ENCODE measurements at places on chromosomes 3 and 15. TPM values are rescaled to one million over a fixed set of nuclear protein-coding genes. Genes with fewer than 3 reads are reported as not detected.
A peak's percentile ranks its signal among the peaks of the same experiment; 100 is the strongest.

GRCh38 chr3:122077293-122078234 is 22.4 kb downstream of the CD86 start:
- H3K4me3 ChIP-seq = no peak overlapping the region
- no peaks in the 10 kb centered on the region for H3K36me3 ChIP-seq
- no peak overlapping the region for H3K27ac ChIP-seq
- no peak for DNase-seq
- peaks cover 3% of the 10 kb centered on the region for H3K27me3 ChIP-seq

- peaks cover 4% of the 10 kb centered on the region for H3K36me3 ChIP-seq
- DNase-seq = no peak
- no peak overlapping the region for H3K27ac ChIP-seq
- peaks cover under 1% of the 10 kb centered on the region for H3K27me3 ChIP-seq
- H3K4me1 ChIP-seq = peaks cover 8% of the 10 kb centered on the region
Observed at GRCh38 chr3:39434574-39434973, 28.1 kb downstream of the RPSA start.

PATL2 gene
- 0.69 TPM for total RNA-seq

GOLGA6D gene
- total RNA-seq = 1.2 TPM

DNA sequence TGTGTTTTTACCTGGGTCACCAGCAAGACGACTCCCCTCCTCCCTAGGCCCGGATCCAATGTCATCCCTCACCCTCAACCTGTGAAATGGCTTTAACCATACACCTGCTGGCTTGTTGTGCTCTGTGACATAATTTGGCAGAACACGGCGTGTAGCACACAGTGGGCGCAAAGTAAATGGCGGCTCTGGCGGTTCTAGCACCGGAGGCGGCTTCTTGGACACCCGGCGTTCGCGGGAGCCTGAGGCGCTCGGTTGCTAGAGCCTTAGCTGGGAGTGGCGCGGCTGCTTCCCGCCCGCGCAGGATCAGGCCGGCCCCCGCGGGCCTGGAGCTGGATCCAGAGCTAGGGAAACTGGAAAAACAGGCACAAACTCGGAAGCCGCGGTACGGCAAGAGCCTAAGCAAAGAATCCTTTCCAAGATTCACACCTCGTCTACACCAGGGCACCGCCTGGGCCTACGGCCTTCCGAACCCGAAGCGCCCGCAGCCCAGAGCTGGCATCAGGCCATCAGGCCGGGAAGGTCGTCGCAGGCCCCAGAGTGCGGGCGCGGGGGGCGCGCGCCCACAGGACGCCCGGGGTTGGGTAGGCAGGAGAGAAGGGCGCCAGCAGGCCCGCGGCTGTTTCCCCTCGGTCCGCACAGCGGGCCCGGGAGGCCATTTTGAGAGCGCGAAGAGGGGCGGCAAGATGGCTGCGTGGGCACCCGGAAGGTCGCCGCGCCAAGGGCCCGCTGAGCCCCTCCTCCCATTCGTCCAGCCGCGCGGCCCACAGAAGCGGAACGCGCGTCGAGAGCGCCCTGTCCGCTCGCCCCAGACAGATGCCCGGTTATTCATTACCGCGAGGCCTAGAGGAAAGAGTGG is 43.9 kb upstream of the POLG start:
- H3K4me1 ChIP-seq = no peaks in the 10 kb centered on the region
- no peak overlapping the region for H3K27ac ChIP-seq
- no peaks in the 10 kb centered on the region for H3K36me3 ChIP-seq
- H3K27me3 ChIP-seq = peaks cover 43% of the 10 kb centered on the region
- no peak for DNase-seq

GRCh38 chr15:50341616-50342136 is 13.3 kb downstream of the GABPB1 start:
- H3K27me3 ChIP-seq = no peaks in the 10 kb centered on the region
- no peak for DNase-seq
- no peak overlapping the region for H3K4me3 ChIP-seq
- H3K27ac ChIP-seq = no peak overlapping the region
- H3K36me3 ChIP-seq = peaks cover 3% of the 10 kb centered on the region
- H3K4me1 ChIP-seq = no peaks in the 10 kb centered on the region

- H3K4me1 ChIP-seq = peaks cover 3% of the 10 kb centered on the region
- H3K36me3 ChIP-seq = no peaks in the 10 kb centered on the region
- H3K27ac ChIP-seq = no peak overlapping the region
- H3K4me3 ChIP-seq = no peak overlapping the region
- no peak for DNase-seq
- no peaks in the 10 kb centered on the region for H3K27me3 ChIP-seq
Observed at GRCh38 chr3:114380233-114380651, 86.4 kb downstream of the TIGIT start.

CPNE9 gene
- 0.31 TPM for total RNA-seq

GRCh38 chr3:109480014-109480413 is 142.7 kb upstream of the DPPA4 start:
- no peaks in the 10 kb centered on the region for H3K27me3 ChIP-seq
- no peak overlapping the region for H3K4me3 ChIP-seq
- no peaks in the 10 kb centered on the region for H3K36me3 ChIP-seq
- H3K27ac ChIP-seq = no peak overlapping the region
- DNase-seq = no peak

DNA sequence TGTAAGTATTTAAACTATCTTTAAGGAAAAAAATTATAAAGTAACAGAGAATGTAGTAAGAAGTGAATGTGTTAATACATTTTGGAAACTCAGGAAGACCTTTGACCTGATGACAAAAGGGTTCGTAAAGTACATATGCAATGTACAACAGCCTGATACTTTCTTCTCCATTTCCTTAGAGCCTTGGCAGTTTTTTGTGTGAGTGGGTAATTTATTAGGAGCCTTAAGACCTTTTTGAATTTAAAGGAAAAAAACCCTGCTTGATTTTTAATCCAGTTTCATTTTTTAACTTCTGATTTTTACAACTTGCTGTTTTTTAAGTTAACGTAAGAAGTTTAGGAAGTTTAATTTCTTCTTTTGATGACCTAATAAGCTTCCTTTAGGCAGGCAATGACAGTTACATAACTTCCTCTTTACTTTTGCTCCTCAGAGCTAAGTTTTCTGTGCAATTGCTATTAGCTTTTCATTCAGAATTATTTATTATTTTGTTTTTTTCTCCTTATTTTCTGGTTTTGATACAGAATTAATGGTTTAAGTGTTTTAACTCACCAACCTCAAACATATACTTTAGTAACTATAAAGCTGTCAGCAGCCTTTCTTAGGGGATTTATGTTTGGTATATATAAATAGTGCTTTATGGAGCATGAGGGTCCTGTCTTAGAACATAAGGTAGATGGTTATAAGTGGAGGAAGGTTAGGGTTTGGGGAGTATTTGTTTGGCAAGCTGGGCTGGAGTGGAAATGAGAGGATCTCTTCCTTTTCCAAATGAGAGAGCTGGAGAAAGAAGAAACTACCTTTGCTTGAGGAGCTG is 35.2 kb downstream of the ARMC8 start:
- peak overlapping the region; percentile 19 for H3K27ac ChIP-seq
- DNase-seq = no peak
- peaks cover 1% of the 10 kb centered on the region for H3K27me3 ChIP-seq
- H3K4me1 ChIP-seq = peaks cover 21% of the 10 kb centered on the region
- H3K4me3 ChIP-seq = no peak overlapping the region

AGTR1 gene
- total RNA-seq = not detected

DNA sequence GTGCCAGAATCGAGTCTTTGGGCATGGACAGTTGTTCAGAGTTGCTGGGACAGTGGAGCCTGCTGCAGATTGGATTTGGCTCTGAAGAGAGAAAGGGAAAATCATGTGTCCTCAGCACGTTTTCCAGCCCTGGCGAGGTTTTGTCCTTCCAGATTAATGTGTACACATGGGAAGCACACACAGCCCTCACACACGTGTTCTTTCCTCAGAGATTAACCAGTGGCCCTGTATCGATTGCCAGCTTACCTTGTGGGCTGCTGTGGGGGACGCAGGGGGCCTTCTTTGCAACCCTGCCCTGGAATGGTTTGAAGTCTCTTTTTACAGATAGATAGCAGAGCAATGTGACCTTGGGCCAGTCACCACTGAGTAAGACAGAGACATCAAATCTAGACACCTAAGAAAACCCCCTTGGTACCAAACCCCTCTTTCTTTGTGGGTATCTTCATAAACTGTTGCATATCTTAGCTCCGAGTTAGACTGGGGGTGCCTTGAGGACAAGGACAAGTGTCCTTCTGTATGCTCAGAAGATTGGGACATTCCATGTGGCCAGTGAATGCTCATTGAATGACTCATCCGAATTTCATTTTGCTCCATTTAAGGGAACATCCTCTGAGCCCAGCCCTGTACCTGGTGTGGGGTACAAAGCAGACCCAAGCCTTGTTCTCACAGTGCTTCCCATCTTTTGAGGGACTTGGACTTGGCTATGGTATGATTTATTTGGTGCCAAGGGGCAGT is 48.0 kb downstream of the SMAD6 start:
- peaks cover 75% of the 10 kb centered on the region for H3K4me1 ChIP-seq
- H3K27me3 ChIP-seq = peaks cover 4% of the 10 kb centered on the region
- no peak for DNase-seq
- H3K36me3 ChIP-seq = peaks cover 15% of the 10 kb centered on the region
- peak overlapping the region; percentile 44 for H3K27ac ChIP-seq

CHRNA7 gene
- total RNA-seq = 2.3 TPM

- DNase-seq = no peak
- no peaks in the 10 kb centered on the region for H3K27me3 ChIP-seq
- peak overlapping the region; percentile 90 for H3K27ac ChIP-seq
- peaks cover 38% of the 10 kb centered on the region for H3K4me1 ChIP-seq
- peak overlapping the region; percentile 74 for H3K4me3 ChIP-seq
- H3K36me3 ChIP-seq = peaks cover 49% of the 10 kb centered on the region
Observed at GRCh38 chr3:139355891-139356290, 12.1 kb downstream of the MRPS22 start.

GRCh38 chr3:132522353-132522752 is 74.7 kb upstream of the ACKR4 start:
- no peak for DNase-seq
- H3K4me1 ChIP-seq = no peaks in the 10 kb centered on the region
- no peak overlapping the region for H3K27ac ChIP-seq
- H3K27me3 ChIP-seq = no peaks in the 10 kb centered on the region
- H3K4me3 ChIP-seq = no peak overlapping the region
- peaks cover 35% of the 10 kb centered on the region for H3K36me3 ChIP-seq

DNA sequence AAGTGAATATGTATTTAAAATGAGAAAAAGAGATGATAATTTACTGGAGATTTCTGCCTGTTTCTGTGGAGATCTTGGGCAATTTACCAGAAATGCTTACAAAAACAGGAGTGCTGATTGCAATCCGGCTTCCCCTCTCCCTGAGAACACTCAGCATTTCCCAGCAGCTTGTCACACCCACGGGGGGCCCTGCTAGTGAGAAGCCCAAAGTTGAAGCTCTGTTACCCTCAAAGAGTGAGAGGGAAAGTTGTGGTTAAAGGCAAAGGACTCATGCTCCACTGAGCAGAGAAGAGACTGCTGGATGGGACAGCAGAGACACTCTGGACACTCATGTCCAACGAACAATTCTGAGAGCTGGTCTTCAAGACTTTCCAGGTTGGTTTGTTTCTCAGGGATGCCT is 2.9 kb downstream of the MCTP2 start:
- no peak overlapping the region for H3K4me3 ChIP-seq
- peaks cover 4% of the 10 kb centered on the region for H3K4me1 ChIP-seq
- H3K27ac ChIP-seq = no peak overlapping the region
- no peaks in the 10 kb centered on the region for H3K36me3 ChIP-seq

GRCh38 chr3:106440672-106441071 is 571.9 kb upstream of the CBLB start:
- no peaks in the 10 kb centered on the region for H3K4me1 ChIP-seq
- DNase-seq = no peak
- H3K27me3 ChIP-seq = no peaks in the 10 kb centered on the region
- H3K36me3 ChIP-seq = no peaks in the 10 kb centered on the region
- no peak overlapping the region for H3K4me3 ChIP-seq
- H3K27ac ChIP-seq = no peak overlapping the region

GRCh38 chr15:64038878-64039610 is 7.2 kb downstream of the DAPK2 start:
- H3K4me1 ChIP-seq = peaks cover 9% of the 10 kb centered on the region
- no peak overlapping the region for H3K4me3 ChIP-seq
- peaks cover 1% of the 10 kb centered on the region for H3K27me3 ChIP-seq
- no peak for DNase-seq

GRCh38 chr3:172953571-172953970 is 187.5 kb downstream of the SPATA16 start:
- H3K4me1 ChIP-seq = no peaks in the 10 kb centered on the region
- H3K36me3 ChIP-seq = no peaks in the 10 kb centered on the region
- no peak overlapping the region for H3K27ac ChIP-seq
- no peaks in the 10 kb centered on the region for H3K27me3 ChIP-seq
- DNase-seq = no peak
- H3K4me3 ChIP-seq = no peak overlapping the region

- H3K36me3 ChIP-seq = no peaks in the 10 kb centered on the region
- H3K4me1 ChIP-seq = peaks cover 62% of the 10 kb centered on the region
- no peak for DNase-seq
- H3K4me3 ChIP-seq = no peak overlapping the region
- H3K27me3 ChIP-seq = peaks cover 5% of the 10 kb centered on the region
Observed at GRCh38 chr3:195164573-195165264, 106.2 kb downstream of the XXYLT1 start.

GRCh38 chr15:29064731-29065130 is 179.0 kb downstream of the APBA2 start:
- DNase-seq = no peak
- no peak overlapping the region for H3K4me3 ChIP-seq
- no peaks in the 10 kb centered on the region for H3K4me1 ChIP-seq

RPL29 gene
- 925 TPM for total RNA-seq

CYP11A1 gene
- total RNA-seq = 0.82 TPM

DNA sequence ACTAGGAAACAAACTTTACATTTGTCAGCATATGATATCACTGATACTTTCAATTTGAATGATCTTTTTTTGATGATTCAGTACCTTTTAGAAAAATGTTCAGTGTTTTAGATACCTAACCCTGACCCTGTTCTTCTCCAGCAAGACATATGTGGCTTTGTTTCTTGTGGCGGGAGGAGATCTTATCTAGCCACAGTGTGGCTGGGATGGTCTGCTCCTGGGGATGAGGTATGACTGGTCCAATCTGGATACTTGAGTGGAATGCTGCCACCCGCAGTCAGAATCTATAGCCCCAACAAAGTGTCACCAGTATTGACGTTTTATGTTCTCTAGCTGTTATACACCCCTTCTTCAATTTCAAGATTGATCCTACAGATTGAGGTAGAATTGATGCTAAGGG is 439.0 kb upstream of the GOLIM4 start:
- H3K27me3 ChIP-seq = no peaks in the 10 kb centered on the region
- DNase-seq = no peak
- no peaks in the 10 kb centered on the region for H3K36me3 ChIP-seq
- H3K4me3 ChIP-seq = no peak overlapping the region

GRCh38 chr15:41987246-41987924 is 15.0 kb upstream of the EHD4 start:
- no peaks in the 10 kb centered on the region for H3K36me3 ChIP-seq
- H3K27me3 ChIP-seq = peaks cover 10% of the 10 kb centered on the region
- H3K4me1 ChIP-seq = peaks cover under 1% of the 10 kb centered on the region
- H3K27ac ChIP-seq = no peak overlapping the region

- peaks cover 10% of the 10 kb centered on the region for H3K36me3 ChIP-seq
- peaks cover 28% of the 10 kb centered on the region for H3K4me1 ChIP-seq
- no peak overlapping the region for H3K27ac ChIP-seq
- peaks cover 3% of the 10 kb centered on the region for H3K27me3 ChIP-seq
- DNase-seq = no peak
Observed at GRCh38 chr3:171184372-171184771, 157.9 kb upstream of the SLC2A2 start.

GRCh38 chr3:109927161-109927560 is 589.8 kb upstream of the DPPA4 start:
- no peaks in the 10 kb centered on the region for H3K27me3 ChIP-seq
- no peaks in the 10 kb centered on the region for H3K36me3 ChIP-seq
- no peak for DNase-seq
- no peak overlapping the region for H3K4me3 ChIP-seq

All from endothelial cell (in vitro differentiated cells).